ENCODE measurements at places on chromosomes 16 and 17.

DNA sequence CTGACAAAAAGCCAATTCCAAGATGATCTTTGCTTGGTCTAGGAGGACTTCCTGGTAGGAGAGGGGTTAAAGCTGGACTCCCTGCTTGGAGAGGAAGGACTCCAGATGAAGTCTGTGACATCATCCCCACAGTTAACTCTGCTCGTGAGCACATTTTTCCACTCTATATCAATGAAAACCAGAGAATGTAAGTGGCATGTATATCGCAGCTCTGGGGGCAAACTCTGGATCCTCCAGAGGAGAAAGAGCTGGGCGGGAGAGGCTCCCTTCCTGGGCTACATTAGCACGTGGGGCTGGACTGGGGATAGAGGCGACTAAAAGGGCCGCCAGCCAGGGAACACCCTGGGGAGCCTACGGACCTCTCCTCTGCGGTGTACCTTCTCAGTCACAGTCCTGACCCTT, 34.1 kb downstream of the HIC1 start:
- DNase-seq, result peak; percentile 88

DNA sequence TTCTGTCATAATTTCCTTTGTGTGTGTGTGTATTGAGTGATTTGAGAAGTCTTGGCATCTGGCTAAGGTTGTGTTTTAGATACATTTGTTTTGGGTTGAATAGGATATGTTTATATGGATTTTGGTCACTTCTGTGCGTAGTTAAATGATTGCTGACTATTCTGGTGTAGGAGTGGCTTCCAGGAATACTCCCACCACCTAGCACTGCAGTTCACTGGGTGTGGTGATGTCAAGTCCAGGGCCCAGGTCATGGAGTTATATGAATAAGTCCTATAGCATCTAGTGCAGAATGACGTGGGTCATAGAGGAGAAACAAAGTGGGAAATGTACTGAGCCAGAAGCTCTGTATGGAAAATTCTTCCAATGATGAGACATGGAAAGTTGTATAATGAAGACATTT, 465.4 kb upstream of the CCL2 start:
- no peak for DNase-seq

- no peak for DNase-seq
These were observed 2.3 kb upstream of the P2RX1 start for GRCh38 chr17:3918372-3919122.

DNA sequence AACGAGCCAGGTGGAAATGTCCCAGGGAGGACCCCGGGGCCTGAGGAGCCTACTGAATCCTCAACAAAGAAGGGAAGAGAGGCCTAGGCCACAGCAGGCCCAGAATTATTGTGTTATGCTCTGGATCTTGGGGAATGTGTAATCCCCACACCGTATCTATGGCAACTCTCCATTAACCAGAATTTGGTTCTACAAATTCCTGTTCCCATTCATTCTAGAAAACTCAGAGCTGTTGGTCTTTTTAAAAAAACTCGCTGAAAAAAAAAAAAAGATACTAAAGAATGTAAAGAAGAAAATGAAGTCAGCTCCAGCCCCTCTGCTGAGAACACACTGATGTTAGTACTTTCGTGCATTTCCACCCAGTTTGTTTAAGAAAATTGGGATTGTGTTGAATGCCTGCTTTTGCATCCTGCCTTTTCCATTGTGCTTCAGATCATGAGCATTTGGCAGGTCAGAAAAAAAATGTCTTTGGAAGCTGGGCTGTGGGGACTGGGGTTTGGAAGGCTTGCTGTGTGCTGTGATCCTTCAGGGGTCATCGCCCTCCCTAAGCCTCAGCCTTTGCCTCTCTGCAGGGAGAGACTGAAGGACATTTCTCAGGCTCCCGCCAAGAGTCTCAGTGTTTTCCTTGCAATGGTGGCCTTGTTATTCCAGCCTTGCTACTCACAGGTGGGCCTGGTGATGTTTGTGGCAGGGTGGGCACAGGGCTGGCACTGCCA, 69.5 kb downstream of the SREBF1 start:
- peak; percentile 35 for DNase-seq

- DNase-seq, result no peak
These were observed 45.9 kb downstream of the NT5M start for GRCh38 chr17:17348872-17349723.

DNA sequence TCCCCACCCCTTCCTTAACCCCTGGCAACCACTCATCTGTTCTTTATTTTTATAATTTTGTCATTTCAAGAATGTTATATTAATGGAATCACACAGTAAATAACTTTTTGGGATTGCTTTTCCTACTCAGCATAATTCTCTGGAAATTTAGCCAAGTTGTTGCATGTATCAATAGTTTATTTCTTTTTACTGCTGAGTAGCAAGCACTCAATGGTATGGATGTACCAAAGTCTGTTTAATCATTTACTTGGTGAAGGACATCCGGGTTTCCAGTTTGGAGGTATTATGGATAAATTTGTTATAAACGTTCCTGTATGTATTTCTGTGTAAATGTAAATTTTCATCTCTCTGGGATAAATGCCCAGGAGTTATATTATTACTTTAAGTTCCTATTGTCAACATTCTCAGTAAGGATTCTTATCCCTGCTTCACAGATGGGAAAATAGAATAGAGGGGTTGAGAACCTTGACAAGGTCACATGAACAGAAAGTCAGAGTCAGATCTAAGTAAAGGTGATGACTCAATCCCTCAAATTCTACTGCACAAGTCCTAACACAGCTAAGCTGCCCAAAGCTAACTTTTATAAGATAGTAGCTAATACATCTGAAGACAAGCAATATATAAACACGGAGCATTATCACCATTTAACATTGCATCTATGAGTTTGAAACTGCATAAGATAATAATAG, 62.4 kb upstream of the MTMR4 start:
- DNase-seq, result no peak

DNA sequence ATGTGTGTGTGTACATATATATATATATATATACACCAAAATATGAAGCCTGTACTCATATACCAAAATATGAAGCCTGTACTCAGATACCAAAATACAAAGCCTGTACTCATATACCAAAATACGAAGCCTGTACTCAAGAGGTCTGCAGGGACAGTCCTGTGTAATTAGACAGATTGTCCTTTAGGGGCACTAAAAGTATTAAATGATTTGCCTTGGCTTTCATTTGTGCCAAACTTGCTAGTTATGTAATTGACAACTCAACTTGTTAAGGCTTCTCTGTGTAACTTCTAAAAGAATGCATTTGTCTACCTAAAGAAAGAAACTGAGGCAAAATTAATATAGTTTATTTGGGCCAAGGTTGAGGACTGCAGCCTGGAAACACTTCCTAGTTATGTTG, 30.8 kb upstream of the DHX40 start:
- DNase-seq, result no peak

DNA sequence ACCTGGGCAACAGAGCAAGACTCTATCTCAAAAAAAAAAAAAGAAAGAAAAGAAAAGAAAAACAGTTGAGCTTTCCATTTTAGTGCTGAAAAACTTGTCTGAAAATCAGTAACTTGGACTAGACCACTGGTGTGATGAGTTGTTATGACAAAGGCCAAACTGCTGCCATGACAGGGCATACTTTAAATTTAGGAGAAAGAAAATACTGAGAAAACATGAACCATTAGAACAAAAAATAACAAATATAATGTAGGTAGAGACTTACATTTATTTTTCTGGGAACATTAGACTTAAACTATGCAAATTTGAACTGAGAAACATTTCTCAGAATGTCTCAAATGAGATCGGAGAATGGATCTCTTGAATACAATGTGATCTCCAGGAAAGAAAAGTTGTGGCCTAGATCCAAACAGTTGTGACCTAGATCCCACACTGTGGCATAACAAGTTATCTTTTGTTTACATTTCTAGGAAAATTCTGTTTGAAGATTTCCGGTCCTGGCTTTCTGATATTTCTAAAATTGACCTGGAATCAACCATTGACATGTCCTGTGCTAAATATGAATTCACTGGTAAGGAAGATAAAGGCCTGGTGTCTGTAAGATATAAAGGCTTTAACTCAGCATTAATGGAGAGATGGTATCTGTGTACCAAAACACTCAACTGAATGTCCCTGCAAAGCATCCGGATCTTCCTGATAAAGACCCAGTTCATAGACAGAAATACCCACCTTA, 10.9 kb downstream of the OGFOD1 start:
- DNase-seq, result no peak

GRCh38 chr17:43983515-43984411, 20.7 kb upstream of the NAGS start:
- DNase-seq, result no peak

GRCh38 chr16:66220702-66221101, 145.8 kb upstream of the CDH5 start:
- no peak for DNase-seq

DNA sequence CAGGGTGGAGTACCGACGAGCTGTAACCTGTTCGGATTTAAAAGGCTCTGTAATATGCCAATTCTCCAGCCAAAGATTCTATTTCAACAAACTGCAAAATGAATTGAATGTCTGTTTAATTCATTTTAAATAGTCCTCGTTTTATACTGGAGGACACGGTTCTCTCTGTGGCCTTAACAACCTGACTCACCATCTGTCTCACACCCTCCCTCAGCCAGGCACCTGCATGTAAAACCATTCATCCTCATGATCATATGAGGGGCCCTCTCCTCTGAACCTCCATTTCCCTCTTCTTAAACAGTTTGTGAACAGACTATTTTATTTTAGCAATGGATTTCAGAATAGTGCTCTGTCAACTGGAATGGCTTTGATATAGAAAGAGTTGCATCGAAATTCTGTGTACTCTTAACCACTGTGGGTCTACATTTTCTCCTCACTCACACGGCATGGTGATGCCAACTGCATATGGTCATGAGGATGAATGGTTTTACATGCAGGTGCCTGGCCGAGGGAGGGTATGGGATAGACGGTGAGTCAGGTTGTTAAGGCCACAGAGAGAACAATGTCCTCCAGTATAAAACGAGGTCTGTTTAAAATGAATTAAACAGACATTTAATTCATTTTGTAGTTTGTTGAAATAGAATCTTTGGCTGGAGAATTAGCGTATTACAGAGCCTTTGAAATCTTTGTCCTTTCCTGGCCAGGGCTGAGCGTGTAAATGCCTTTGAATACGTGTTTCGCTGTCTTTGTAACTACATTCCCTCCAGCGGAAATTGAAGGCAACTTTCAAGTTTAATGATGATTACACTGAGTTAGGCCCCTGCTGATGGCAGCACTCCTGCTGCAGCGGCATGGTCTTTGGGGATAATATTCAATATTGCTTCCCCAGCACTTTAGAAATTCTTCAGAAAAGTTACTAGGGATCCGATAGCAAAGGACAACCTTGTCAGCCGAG, 329.6 kb downstream of the SNX29 start:
- DNase-seq, result no peak

DNA sequence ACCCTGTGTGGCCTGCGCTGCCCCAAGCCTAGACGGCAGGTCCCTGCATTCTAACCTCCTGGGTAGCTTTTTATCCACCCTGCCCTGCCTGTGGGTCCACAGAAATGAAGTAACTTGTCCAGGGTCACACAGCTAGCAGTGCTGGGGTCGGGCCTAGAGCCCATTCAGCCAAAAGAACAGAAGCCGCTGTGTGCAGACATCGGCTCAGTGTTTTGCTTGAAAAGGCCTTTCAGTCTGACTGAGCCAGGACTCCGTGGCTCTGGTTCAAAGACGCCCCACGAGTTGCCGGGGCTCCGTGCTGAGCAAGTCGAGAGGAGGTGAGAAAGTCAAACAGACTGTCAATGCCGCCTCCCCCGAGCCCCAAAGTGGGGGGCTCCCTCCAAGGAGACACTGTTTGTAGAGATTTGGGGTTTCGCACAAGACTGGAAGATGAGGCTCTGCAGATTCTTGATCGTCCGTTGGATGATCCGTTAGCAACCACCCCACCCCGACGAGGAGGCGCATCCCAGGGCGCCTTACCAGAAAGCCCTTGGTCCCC, 226.2 kb downstream of the NTN1 start:
- DNase-seq, result no peak

DNA sequence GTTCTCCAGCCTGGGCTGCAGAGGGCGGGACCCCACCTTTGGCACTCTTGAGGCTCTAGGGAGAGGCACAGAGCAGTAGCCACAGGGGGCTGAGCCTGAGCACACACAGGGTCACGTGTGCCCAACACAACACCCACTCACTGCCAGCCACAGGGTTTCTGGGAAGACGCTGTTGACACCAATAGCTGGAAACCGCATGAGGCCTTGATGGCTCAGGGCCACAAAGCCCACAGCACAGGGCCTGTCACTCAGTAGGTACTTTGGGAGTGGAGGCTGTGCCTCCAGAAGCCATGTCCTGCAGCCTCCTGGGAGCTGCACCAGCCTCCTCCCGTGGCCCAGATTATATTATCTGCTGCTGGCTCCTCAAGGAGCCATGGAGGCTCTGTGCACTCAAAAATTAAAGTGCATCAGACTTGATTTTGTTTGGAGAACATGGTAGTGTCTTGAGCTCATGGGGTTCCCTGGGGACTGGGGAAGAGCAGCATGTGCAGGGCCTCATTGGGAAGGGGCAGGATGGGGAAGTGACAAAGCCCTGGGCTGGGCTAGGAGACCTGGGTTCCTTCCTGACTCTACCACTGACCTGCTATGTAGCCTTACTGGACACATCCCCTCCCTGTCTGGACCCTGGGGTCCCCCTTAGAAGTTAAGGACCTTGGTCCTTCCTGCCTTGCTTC, 12.5 kb upstream of the SREBF1 start:
- DNase-seq, result no peak

DNA sequence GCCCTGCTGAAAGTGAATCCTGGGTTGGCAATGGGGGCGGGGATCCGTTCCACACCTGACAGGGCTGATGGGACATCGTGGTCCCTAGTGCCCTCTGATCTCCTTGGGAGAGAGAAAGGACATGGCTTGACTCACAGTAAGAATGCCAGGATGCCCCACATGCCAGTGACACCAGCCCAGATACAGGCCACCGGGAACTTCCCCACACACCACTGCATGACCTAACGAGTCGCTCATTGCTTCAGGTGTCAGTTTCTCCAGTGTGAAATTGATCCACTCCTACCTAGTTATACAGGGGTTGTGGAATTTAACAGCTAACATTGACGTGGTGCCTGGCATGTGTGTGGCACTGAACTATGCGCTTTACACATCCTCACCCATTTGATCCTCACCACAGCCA, 7.5 kb downstream of the CD300LG start:
- no peak for DNase-seq

GRCh38 chr17:33469421-33469820, 176.3 kb upstream of the ASIC2 start:
- DNase-seq, result no peak

DNA sequence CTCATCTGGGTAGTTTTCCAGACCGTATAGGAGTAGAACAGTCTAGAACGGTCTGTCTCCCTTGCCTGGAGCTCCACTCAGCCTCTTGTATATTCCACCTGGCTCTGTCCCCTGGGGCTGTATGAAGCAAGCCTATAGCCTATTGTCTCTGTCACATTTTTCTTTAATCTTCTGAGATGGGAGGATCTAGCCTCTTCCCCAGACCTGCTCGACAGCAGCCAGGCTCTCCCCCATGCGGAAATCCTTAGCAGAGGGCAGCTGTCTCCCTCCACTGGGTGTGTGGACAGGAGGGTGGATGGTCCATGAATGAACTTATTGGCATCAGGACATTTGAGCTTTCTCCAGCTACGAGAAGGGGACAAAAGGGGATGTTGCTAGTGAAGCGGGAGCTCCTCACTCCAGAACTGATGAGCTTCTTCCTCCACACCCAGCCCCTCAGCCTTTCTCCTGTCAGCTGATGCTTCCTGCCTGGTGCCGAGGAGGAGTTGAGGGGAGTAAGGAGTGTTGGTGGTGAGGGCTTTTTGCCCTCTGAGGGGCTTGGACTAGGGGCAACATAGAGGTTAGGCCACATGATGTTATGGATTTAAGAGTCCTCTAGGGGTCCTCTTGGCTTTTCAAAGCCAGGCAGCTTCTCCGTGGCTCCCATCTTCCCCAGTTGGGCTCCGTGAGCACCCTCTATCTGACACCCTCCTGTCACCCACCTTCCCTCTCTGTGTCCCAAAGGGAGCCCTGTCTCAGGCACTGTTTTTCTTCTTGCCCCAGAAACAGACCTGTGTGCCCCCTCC, 28.0 kb downstream of the ARHGAP23 start:
- no peak for DNase-seq

Data from umbilical cord (tissue), 2 donors.